Metanephros (tissue), 2 donors: ENCODE measurements at places on chromosomes 2 and 18. TPM values are rescaled to one million over a fixed set of nuclear protein-coding genes. Genes with fewer than 3 reads are reported as not detected.

PROC gene
- 4.1 TPM for total RNA-seq

LDLRAD4 gene
- 43.7 TPM for total RNA-seq

GPR55 gene
- total RNA-seq, result 0.18 TPM

SIX3 gene
- total RNA-seq, result not detected

CARF gene
- 16.1 TPM for total RNA-seq

ARHGAP28 gene
- total RNA-seq, result 56.5 TPM

CCDC150 gene
- total RNA-seq, result 7.1 TPM

PLEK gene
- 7.6 TPM for total RNA-seq

SCG2 gene
- 1.1 TPM for total RNA-seq

TDRD15 gene
- 0.06 TPM for total RNA-seq

ADRA2B gene
- 4.6 TPM for total RNA-seq

ECEL1 gene
- 8.1 TPM for total RNA-seq

IFIH1 gene
- total RNA-seq, result 7.6 TPM

RIT2 gene
- 0.35 TPM for total RNA-seq
